ENCODE measurements at places on chromosomes 12 and 14.
A peak's percentile ranks its signal among the peaks of the same experiment; 100 is the strongest.

DNA sequence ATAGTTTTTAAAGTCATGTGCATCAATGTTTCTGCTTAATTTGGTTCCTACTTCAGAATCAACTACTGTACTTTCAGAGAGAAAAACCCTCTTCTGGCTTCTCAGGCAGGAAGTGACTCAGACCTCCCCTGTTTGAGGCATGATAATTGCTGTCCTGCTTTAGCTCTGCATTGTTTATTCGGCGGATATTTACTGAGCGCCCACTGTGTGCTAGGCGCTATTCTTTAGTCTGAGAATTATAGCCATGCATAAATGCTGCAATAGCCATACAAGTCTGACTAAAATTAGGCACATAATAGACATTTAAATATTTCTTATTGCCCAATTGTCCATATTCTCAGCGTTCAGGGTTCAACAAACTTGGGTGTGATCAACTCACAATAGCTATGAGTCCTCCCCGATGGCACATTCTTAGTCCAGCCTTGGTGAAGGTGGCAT is 6.1 kb upstream of the AMIGO2 start:
- DNase-seq = peak; percentile 29

DNA sequence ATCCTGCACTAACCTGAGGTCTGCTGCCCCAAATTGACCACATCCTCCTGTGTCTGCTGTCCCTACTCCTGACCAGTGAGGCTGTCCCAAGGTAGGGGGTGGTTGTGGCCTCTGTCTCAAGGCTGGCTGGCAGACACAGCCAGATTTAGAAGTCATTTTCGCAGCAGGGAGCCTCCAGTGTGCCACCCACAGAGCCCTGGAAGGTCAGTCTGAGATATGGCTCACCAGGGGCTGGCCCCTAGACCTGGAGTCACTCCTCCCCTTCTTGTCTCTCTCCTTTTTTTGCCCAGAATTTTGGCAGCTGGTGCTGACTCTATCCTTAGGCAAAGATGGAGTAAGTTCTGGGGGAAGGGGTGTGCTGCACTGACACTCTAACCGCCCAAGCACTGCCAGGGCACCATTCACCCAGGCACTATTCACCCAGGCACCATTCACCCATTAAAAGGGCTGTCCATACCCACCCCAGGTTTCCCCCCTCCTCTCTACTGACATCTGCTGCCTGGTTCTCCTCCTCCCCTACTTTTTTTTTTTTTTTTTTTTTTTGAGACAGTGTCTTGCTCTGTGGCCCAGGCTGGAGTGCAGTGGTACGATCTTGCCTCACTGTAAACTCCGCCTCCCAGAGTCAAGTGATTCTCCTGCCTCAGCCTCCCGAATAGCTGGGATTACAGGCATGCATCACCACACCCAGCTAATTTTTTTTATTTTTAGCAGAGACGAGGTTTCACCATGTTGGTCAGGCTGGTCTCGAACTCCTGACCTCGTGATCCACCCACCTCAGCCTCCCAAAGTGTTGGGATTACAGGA is 7.7 kb downstream of the DDN start:
- DNase-seq = no peak

- DNase-seq = no peak
These were observed 60.8 kb downstream of the ANO2 start for GRCh38 chr12:5884285-5884684.

DNA sequence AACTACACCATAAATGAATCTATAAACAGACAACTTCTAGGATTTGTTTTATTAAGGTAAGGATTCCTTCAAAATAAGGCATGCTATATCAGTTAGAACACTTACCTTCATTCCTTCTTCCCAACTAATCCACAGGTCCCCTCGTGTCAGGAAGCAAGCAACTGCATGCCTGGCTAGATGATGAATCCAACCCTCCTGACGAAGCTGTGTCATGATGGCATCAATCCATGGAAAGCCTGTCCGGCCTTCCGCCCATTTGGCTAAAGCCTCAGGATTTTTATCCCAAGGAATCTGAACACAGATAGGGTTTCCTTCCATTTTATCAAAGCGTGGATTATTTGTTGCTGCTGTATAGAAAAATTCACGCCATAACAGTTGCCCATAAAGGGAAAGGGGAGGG is 12.5 kb upstream of the MTERF2 start:
- DNase-seq = no peak

GRCh38 chr12:11853126-11853525 is 203.7 kb downstream of the ETV6 start:
- DNase-seq = no peak

GRCh38 chr12:10453156-10453555 is at the start of gene KLRC1:
Gene KLRC1, minus strand, starts transcription at chr12:10453377. Its CDS starts 2,221 bp downstream, at chr12:10451156.
- no peak for DNase-seq

GRCh38 chr12:12726555-12727093 is 9.5 kb downstream of the CDKN1B start:
- no peak for DNase-seq

GRCh38 chr14:69131176-69131575 is 21.7 kb downstream of the DCAF5 start:
- no peak for DNase-seq

DNA sequence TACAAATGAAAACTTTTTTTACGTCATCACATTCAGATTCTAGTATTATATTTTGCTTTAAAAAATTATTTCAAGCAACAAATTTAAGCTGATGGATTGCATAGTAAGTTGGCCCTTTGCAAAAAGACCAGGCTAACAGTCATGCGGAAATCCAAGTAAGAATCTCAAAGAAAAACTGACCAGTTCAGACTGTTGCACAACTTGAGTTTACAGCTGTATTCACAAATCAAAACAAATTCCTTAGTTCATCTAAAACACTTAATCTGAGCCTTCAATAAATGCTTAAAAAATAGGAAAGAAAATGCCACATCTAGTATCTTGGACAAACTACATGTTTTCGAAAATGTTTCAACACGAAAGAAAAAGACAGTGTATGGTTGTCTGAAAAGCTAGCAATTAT is 847 bp downstream of the CCDC59 start:
- no peak for DNase-seq

DNA sequence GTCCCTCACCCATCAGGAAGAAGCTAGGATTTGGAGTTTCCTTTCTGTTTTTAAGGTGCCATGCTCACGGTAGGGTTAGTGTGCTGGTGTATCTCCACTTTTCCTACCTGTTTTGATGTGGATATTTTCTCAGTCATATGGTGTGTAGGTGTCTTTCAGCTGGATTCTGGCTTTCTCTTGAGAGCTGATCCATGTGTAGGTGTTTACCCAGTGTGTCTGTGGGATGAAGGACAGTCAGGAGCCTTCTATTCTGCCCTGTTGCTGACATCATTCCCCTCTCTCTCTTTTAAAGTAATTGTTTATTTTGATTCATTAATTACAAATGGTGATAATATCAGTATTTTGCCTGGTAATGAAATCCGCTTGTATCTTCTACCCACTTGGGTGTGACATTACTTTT is 22.8 kb downstream of the TMX1 start:
- no peak for DNase-seq

- DNase-seq = no peak
These were observed 30.5 kb downstream of the TSPAN19 start for GRCh38 chr12:85005615-85006014.

- DNase-seq = no peak
These were observed 2.7 kb downstream of the MED13L start for GRCh38 chr12:116274551-116275375.

DNA sequence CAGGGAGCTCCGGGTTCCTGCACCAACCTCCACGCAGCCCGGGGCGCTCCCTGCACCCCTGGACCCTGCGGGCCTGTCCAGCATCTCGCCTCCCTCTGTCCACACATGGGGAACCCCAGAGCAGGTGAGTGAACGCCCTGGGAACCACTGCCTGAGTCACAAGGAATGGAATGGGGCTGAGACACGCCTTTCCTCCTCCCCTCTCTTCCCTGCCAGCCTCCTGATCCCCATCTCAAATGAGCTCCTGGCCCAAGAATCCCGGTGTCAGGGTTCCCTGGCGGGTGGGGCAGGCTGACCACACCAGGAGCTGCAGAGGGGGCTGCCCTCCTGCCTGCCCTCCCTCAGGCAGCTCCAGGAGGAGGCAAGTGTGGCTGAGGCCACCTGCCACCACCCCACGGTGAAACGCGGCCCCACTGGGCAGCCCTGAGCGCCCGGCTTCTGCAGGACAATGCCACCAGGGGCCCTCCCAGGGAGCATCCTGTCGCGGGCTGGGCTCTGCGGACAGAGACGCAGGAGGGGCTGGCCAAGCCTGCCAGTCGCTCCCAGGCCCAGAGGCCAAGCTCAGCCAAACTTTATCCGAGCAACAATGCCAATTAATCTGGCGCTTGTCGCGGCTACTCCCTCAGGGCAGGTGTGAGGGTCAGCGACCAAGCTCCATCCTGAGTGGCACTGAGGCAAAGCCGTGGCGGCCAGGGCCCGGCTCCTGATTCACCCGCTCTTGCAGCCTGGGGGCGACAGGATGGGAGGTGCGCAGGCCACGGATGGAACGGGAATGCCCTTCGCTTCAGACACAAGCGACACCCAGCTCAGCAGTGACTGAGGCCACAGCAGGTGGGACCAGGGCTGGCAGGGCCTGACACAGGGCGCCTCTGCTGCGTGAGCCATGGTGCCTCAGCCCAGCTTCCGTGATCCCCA is 44.3 kb downstream of the GALNT9 start:
- DNase-seq = no peak

GRCh38 chr14:56474419-56475022 is 105.1 kb upstream of the TMEM260 start:
- peak; percentile 46 for DNase-seq

DNA sequence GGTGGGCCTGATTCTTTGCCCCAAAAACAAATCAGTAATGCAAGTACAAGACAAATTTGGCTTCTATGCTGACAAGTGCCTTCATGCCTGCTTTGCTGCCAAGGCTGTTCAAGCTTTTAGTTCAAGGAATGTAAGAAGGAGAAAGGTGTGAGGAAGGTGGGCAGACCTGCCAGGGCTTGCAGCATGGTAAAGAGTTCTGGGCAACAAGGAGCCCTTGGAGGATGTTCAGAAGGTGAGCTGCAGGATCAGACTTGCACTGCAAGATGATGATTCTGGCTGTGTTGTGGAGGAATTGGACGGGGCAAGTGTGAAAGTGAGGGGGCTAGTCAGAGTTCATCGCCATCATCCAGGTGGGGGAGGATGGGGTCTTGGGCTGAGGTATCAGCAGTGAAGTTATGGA is 167.9 kb downstream of the NUAK1 start:
- DNase-seq = no peak

DNA sequence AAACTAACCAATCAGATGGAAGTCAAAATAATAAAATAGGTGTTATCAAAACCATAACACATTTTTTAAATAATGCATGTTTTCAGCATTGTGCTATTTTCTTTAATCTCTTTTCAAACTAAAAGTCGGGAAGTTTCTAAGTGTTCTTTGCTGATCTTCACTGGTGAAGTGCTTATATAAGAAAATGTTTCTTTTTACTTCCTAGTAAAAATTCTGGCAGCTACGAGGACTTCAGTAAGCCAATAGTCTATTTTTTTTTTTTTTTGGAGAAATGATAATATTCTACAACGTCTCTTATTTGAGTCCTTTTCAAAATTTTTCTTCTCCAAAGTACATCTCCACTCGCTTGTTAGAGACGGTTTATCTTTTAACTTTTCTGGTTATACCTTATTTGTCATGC is 448.0 kb downstream of the SLC6A15 start:
- no peak for DNase-seq

Measured in GM10248 (cell line).